Endothelial cell of umbilical vein (primary cell): ENCODE measurements at places on chromosomes 3 and 15.

DNA sequence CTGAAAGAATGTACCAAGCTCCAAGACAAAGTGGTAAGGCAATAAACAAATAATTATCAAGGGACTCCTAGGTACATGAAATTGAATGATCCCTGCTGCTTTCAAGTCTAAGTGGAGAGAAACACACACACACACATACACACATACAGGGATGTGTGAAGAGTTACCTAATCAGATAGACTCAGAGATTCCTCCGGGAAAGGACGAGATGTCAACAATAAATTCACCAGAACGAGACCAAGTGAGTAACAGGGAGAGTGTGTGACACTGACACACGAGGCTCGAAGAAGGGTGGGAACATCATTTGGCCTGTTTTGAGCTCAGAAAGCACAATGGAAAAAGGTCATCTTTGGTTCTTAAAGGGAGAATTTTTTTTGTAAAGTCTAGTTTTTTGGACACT lies 13.4 kb downstream of the LRIG1 start:
- DNase-seq, result no peak

GRCh38 chr3:148190441-148190990 lies 507.2 kb upstream of the AGTR1 start:
- no peak for DNase-seq

GRCh38 chr3:80079886-80080285 lies 312.1 kb upstream of the ROBO1 start:
- DNase-seq, result no peak

- DNase-seq, result no peak
Measured at GRCh38 chr15:99985878-99986277, 252.6 kb upstream of the LYSMD4 start.

GRCh38 chr3:71031181-71031580 lies 552.3 kb downstream of the FOXP1 start:
- DNase-seq, result no peak

GRCh38 chr3:113662824-113663223 lies 33.6 kb downstream of the USF3 start:
- DNase-seq, result no peak

DNA sequence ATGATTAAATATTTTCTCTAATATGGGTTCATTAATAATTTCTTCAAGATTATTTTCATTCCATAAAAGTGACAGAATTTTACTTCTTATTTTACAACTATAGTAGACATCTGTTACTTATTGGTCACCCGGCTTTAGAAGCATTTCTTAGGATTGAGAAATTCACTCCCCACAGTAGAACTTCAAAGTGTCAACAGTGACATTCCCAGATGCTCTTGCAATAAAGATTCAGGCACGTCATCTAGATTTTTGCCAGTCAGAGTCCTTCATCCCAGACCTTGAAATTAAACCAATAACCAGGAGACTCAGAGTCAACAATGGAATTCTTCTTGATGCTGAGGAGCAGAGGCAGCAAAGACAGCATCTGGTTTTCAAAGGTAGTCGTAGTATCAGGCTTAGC lies 190.8 kb downstream of the VGLL3 start:
- DNase-seq, result no peak

DNA sequence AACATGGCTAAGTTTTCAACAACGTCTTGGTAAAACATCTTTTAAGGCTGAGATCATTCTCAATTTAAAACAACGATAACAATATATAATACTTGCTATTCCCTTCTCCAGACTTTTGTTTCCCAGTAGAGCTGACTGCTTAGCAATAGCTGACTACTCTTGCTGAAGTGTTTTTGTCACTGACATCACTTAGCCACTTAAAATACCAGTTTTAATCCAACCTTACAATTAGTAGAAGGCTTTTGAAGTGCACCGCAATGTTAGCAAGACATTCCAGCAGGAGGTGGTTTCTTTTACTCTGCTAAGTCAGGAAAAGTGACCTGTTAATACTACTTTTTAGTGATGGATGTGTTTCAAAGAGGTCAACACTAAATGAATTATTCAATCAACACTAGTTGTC lies 28.7 kb upstream of the GBE1 start:
- no peak for DNase-seq

- no peak for DNase-seq
Measured at GRCh38 chr3:195255571-195256501, 15.1 kb downstream of the XXYLT1 start.

DNA sequence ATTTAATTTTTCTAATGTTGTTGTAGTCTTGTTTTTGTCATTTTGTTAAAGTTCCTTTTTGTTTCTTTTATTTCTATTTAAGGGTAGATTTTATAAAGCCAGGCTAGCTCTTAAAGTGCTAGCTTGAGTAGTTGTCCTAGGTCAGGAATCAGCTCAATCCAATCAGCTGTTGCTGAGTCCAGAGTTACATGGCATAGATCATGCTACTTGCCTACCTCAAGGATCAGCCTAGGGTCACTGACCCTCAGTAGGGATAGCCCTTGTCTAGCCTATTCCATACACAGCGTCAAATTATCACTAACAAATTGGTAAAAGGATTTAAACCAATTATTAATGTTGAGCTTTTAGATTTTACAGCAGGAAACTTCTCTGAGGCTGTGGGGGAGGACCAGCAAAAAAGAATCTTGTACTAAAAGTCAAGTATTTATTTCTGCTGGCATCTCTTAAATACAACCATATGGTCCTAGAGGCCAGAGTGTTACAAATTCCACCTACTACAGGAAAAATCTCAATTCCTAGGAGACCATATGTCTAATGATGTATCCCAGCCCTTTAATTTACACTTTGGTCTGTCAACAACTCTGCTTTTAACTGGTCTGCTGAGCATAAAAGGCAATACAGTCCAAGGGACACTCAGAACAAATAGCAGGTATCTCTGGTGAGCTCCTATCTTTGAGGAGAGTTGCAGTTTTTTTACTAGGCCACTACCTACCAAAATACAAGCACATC lies 138.3 kb upstream of the PTPRG start:
- DNase-seq, result no peak

DNA sequence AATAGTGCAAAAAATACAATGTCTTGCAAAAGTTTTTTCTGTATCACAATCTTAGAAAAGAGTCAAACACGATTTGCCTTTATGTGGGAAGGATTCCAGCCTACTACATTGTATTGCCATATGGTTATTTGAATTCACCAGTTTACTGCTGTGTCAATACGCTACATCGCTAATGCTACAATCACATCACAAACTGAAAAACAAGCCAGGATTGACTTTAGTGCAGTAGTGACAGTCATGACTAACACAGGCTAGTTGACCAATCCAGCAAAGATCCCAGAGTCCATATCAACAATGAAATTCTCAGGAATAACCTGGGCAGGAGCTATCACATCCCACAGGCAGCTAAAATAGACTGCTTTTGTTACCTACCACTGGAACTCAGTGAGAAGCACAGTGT lies 67.0 kb downstream of the IL12A start:
- DNase-seq, result no peak
